ENCODE measurements at places on chromosomes 13 and 19.

DNA sequence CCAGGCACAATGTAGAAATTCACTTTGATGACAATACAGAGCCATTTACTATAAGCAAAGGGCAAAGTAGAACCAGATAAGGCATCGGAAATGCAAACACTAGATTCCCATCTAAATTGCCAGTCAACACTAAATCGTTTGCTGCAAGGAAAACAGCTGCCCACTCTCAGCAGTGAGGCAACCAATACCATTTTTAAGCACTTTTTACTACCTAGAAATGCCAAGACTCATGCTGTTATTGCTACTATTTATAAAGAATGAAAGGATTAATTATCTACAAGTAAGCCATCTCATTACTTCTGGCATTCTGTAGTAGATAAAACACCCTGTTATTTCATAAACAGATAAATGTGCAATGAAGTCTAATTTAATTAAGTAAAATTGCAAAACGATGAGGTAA, 422.0 kb downstream of the FGF14 start:
- DNase-seq: no peak

GRCh38 chr13:93425411-93425810, 198.8 kb downstream of the GPC6 start:
- no peak for DNase-seq

DNA sequence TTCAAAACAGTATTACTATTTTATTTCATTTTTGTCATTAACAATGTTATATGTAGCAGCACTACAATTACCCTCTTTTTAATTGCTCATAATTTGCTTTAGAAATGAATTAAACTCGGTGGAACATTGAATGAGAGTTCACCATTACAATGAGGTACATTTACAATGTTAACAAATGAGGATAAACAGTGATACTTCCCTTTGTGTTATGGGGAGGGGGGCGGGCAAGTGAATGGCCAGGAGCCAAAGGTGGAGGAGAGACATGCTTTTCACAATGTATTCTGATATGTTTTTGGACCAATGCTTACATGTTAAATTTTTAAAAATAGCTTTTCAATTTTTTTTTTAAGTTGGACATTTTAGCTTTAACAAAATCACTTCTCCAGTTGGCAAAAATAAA, 34.2 kb downstream of the NALCN start:
- no peak for DNase-seq

DNA sequence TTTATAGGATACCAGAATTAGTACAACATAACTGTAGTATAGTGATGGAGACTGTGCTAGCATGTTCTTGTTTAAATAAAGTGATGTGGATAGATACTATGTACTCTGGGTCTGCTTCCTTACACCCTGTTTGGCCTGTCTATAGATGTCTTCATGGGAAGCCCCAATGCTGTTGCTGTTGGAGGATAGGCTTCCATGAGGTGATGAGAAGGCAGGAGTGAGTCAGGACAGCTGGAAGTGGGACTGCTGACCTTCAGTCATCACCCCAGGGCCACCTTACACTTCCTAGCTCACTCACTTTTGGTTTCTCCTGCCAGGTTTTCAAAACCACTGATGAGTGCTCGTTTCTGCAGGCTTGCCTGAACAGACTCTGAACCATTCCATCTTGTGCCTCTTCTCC, 4.2 kb downstream of the KCTD4 start:
- no peak for DNase-seq

DNA sequence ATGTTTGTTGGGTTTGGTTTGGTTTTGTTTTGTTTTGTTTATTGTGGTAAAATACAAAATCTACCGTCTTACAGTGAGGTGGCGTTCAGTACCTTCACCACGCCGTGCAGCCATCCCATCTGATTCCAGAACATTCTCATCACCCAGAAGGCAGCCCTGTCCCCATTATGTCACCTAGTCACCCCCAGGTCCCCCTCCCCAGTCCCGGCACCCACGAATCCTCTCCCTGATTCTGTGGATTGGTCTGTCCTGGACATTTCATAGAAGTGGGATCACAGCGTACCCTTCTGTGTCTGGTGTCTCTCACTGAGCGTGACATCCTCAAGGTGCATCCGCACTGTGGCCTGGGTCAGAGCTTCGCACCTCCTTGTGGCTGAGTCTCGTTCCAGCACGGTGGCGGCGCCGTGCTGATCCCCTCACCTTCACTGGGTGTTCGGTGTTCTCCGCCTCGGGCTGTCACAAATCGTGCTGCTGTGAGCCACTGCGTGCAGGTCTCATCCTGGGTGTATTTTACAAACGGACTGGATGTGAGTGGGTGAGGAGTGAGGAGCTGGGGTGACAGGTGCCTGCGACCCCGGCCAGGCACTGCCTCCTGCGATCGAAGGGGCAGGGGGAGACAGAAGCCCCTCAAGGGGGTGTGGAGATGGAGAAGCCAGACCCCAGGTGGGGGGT, 580 bp upstream of the TEKTIP1 start:
- DNase-seq: no peak

- no peak for DNase-seq
Observed at GRCh38 chr13:73943137-73943964, 190.9 kb downstream of the KLF12 start.

Measured in D721Med (cell line).